Peyer's patch (tissue), 4 donors: ENCODE measurements at places on chromosomes 4 and X. TPM values are rescaled to one million over a fixed set of nuclear protein-coding genes. Genes with fewer than 3 reads are reported as not detected.

Gene MAGIX
- total RNA-seq, result 5.8 TPM

Gene NLGN3
- not detected for total RNA-seq

Gene SLC10A6
- total RNA-seq, result not detected

Gene H2BW1
- total RNA-seq, result not detected

Gene XG
- not detected for total RNA-seq

Gene SPANXD
- total RNA-seq, result not detected

Gene PRDM8
- 5.6 TPM for total RNA-seq

Gene SYTL5
- 3.2 TPM for total RNA-seq

Gene APLN
- 0.35 TPM for total RNA-seq

Gene CC2D2A
- total RNA-seq, result 9.4 TPM

DNA sequence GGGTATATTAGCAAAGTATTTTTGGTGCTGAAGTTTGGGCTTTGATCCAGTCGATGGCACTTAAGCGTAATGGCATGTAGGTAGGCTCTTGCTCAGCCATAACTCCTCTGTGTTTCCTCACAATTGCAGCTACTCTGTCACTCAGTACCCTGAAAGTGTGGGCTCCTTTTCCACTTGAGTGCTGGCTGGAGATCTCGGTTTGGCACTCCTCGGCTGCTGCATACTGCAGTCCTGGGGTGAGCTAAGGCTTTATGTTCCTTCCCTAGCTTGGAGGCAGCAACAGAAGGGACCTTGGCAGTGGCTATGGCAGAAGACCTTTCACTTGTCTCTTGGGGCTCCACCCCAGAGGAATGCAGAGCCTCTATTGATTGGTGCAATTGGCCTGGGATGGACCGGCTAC is 106.7 kb upstream of the GRXCR1 start:
- DNase-seq, result no peak

DNA sequence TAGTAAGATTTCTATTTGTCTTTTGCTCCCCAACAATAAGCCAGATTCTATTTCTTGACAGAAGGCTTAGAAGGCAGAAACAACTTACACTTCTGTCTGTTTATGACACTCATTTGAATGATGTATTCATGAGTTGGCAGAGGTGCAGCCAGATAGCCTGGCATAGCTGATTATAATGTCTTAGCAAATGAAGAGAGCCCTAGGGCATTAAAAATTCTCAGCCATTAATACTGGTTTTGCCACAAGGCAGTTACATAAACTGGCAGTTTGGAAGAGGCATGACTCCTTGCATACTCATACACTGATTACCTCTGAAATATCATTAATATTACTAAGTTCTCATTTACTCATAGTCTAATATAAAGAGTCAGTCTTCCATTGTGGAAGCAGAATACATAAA is 728.5 kb upstream of the NDST4 start:
- no peak for DNase-seq

- no peak for DNase-seq
Measured at GRCh38 chr4:73800206-73800605, 36.3 kb upstream of the CXCL6 start.

- no peak for DNase-seq
Measured at GRCh38 chr4:84159762-84160161, 339.3 kb downstream of the NKX6-1 start.

- no peak for DNase-seq
Measured at GRCh38 chr4:94038195-94038594, 169.5 kb upstream of the SMARCAD1 start.

- no peak for DNase-seq
Measured at GRCh38 chrX:107477406-107477805, 28.0 kb downstream of the FRMPD3 start.

DNA sequence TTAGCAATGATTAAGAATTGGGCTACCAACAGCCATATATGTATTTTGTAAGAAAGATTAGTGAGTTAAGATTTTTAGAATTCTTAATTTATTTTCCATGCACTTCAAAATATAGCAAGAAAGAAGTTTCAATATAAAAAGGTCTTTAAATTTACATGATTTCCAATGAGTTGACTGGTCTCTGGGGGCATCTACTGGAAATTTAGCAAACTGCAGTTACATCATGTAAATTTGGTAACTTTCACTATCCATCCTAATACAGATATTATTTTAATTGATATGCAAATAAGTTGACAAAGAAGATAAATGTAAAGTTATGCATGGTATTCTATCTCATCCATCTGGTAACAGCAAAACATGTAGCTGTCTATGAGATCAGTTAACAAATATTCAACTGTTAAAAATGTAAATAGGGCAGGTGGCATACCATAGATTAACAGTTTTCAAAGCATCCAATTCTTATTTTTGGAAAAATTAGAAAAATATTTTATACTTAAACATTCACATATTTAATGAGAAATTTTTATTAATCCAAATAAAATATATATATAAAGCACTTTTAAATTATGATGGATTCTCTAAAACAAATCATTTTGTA is 29.1 kb downstream of the TTC29 start:
- no peak for DNase-seq

DNA sequence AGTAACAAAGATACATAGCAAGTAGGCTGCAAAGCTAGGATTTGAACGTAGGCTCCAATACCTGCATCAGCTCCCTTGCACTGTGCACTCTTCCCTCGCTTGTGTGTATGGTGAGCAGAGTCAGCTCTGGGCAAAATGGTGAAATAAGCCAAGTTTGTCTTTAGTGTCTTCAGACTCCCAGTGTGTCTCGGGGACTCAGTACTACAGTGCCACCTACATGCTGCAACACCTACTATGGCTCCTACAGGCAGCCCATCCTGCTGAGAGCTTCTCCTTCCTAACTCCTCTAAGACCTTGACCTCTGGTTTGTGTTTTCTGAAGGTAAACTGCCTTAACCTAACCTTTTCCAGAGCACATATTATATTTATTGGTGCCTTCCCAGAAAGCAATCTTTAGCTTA is 42.5 kb downstream of the RTL9 start:
- no peak for DNase-seq

DNA sequence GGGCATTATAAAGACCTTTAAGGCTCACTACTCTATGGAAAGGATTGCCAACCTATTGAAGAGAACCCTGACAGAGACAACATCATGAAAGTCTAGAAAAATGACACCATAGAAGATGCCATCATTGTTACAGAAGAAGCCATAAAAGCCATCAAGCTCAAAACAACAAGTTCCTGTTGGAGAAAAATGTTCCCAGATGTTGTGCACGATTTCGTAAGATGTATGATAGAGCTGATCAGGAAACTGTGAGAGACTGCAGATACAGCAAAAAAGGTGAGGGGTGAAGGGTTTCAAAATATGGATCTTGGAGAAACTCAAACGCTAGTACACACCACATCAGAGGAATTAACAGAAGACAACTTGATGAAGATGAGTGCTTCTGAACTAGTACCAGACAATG is 53.3 kb downstream of the WDFY3 start:
- no peak for DNase-seq

DNA sequence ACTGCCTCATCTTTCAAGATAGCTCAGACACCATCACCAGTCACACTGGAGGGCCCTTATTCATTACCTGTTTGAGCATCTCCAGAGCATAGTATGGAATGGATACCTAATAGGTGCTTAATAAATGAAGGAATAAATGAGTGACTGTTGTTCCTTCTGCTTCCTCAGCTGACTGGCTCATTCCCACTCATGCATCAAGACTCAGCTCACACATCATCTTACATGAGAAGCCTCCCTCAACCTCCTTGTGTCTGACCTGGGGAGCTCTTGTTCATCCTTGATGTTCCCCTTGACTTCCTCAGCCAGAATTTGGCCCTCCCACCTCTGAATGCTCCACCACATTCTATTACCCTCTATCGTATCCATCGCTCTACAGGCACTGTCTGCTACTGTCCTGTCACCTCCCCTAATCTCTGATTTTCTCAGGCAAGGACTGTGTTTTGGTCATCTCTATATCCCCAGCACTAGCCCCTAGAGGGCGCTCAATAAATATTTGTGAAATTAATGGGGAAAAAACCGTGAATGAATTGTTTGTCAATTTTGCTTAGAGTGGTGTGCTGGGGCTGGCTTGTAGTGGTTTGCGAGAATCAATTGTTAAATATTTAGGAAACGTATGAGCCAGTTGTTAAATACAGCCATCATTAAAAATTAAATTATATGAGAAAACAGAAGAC is 88.3 kb downstream of the NHSL2 start:
- no peak for DNase-seq

DNA sequence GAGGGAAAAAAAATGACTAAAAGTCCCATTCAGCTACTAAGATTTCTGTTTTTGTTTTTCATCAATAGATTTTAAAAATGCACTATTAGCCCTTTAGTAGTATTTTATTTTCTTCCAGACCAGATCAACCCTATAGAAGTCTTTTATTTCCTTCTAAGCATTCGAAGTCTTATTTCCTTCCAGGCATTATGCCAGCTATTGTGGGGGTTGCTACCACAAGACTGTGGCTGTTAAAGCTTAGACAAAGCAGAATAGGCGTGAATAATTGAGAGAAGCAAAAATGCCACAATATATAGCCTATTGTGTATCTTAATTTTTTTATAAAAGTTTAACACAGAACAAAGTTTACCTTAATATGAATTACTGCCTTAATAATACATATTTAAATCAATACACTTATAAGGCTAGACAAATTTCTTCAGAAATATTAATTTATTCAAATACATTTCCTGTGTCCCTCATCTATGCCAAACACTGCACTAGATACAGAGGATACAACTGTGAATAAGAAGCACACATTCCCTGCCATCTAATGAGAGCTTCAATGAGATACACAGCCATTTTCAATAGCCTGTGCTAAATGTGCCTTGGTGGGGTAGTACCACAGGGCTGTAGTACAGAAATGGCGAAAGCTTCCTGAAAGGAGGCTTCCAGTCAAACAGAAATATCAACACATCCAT is 33.1 kb downstream of the SLC10A7 start:
- no peak for DNase-seq

- no peak for DNase-seq
Measured at GRCh38 chrX:129553619-129554288, 13.7 kb downstream of the OCRL start.

GRCh38 chr4:30865691-30866090 is 145.5 kb downstream of the PCDH7 start:
- DNase-seq, result no peak

DNA sequence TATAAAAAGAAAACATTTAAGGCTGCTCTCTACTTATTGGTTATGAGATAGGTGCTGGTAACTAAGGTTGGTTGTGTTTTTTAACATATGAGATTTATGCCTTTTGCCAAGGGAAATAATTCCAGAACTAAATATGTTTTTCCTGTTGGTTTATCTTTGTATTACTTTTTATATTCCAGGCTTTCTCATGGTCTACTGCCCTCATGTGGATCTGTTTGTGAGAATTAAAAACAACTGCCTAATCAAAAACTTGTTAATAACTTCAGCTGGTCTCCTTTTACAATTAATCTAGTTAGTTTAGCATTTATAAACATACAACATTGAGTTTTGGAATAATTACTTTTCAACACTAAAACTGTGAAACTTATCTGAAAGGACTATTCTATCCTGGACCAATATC is 1208.3 kb downstream of the ADGRL3 start:
- DNase-seq, result no peak

DNA sequence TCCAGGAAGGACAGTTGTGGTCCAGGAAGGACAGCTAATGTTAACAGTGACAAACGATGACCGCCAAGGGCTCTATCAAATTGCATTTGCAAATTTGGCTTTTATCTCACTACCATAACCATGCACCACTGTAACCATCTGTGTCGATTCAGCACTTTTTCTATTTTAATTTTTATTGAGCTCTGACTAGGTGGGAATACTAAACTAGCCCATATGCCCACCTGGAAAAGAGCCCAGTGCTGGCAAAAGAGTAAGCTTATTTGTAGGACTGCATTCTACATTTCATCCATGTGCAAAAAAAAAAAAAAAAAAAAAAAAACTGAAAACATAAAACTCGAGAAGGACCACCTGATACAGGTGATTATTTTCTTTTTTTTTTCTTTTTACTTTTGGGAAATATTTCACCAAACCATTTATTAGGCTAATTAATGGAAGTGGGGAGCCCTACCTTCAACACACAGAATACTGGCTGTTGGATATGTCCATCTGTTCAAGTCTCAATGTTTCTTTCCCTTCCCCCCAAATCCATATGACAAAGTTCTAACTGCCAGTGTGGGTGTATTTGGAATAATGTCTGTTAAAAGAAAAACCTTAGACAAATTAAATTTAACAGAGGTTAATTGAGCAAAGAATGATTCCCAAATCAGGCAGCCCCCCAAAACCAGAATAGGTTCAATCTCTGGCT is 99.5 kb upstream of the MXRA5 start:
- no peak for DNase-seq

DNA sequence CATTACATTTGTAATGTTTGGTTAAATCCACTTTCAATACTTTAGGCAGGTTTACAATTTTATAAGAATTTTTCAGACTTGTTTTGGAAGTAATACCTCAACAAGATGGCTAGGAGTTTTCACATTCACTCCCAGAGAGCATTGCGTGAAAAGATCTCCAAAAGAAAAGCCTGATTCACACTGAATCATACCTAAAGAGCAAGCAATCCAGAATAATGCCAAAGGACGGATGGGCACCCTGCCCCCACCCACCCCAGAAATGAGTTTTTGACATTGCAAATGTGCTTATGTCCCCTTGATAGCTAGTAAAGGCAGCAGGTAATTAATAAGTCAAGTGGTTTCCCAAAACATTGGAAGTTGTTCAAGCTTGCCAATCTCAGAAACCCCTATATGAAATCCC is 557.7 kb upstream of the TENM3 start:
- no peak for DNase-seq

DNA sequence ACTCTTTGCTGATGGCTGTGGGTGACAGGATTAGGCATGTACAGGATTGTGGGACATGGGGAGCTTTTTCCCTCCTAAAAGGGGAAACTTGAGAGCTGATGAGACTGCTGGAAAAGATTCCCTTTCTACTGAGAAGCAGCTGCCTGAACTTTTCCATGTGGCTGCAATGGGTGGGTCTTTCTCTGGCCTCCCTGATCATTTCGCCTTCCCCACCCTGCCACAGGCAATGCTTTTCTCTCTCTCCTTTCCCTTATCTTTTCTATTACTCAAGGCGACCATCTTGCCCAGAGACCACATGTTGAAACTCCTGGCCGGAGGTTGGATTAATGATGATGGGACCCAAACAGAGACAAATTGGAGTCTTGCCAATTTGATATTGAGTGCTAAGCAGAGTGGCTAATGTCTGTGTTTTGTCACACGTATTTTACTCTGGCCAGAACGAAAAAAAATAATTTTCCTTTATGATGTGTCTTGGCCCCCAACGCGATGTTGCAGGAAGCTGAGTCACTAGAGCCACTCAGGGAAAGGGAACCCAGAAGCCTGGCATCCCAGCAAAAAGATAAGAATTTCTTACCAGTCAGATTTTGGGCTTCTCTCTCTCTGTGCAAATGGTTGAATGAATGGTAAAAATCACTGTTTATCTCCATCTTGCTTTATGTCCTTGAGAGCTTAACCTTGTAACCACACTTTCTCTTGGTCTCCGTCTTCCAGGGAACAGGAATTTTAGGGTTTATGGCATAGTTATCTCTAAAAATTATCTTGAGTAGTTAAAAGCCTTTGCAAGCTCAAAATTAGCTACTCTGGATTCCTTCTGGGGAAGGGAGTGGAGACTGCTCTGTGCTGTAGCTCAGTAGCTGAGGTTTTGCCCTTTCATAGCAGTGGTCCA is 19.4 kb upstream of the ATP8A1 start:
- no peak for DNase-seq

- DNase-seq, result no peak
Measured at GRCh38 chr4:76733068-76733771, 164.7 kb downstream of the SOWAHB start.
